ENCODE measurements at places on chromosomes 11 and 22.

GRCh38 chr11:44728491-44728910 is 1.7 kb downstream of the TSPAN18 start:
- no peak for DNase-seq

GRCh38 chr22:39524753-39525657 is 4.6 kb downstream of the ATF4 start:
- DNase-seq: no peak

DNA sequence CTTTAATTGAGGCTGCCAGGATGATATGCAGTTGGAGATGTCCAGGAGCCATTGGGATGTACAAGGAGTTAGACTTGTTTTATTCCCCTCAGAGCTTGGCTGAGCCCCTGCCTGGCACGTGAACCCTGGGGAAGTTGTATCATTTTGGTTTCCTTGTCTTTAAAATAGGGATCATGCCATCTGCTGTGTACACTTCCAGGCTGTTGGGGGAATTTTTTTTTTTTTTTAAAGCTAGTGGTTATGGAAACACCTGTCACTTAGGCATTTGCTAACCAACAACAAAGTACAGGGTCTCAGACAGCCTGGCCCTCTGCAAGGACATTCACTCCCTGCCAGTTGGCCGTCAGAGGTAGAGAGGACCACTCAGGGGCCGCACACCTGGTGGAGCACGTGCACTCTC is 8.5 kb upstream of the RAB1B start:
- DNase-seq: no peak

- no peak for DNase-seq
Measured at GRCh38 chr11:119418759-119419158, 4.2 kb downstream of the THY1 start.

DNA sequence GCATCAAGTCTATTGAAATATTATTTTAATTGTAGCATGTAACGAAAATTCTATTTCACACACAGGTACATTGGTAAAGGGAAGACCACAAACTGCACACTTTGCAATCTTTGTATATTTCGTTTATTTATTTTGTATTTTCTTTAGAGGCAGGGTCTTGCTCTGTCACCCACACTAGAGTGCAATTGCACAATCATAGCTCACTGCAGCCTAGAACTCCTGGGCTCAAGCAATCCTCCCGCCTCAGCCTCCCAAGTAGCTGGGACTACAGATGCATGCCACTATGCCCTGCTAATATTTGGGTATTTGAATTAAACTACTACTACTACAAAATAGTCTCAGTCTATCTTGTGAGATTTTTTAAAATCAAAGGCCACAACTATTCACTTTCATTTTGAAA is 42.7 kb downstream of the GAB2 start:
- DNase-seq: no peak

- DNase-seq: peak; percentile 40
Measured at GRCh38 chr11:130945896-130946295, 29.6 kb upstream of the SNX19 start.

DNA sequence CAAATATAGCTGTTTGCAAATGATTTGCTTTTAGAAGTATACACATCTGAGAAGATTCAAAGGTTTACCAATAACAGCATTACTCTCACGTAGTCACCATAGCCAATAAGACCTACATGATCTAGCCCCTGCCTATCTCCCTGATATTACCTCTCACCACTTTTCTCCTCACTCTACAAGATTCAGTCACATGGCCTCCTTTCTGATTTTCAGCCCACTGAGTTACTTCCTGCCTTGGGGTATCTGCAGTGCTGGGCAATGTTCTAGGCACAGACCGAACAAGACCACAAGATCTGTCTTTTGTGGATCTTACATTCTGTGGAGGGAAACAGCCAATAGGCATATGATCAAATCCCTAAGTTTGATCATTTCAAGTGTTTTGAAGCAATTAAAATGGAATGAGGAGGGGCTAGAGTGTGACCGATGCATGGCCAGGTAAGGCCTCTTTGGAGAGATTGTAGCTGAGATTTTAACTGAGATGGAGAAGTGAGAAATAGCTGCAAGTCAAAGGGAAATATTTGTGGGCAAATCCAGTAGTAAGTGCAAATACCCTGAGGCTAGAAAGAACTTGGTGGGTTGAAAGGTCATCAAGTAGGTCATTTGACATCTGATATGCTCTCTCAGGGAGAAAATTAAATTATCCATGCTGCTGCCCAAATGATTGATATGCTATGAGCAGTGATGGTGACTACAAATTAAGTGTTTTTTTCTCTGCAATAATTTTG is 43.1 kb downstream of the ARL14EP start:
- no peak for DNase-seq

GRCh38 chr11:112247201-112247600 is 13.5 kb downstream of the PLET1 start:
- no peak for DNase-seq

- no peak for DNase-seq
Measured at GRCh38 chr11:11584937-11585336, 36.9 kb downstream of the GALNT18 start.

DNA sequence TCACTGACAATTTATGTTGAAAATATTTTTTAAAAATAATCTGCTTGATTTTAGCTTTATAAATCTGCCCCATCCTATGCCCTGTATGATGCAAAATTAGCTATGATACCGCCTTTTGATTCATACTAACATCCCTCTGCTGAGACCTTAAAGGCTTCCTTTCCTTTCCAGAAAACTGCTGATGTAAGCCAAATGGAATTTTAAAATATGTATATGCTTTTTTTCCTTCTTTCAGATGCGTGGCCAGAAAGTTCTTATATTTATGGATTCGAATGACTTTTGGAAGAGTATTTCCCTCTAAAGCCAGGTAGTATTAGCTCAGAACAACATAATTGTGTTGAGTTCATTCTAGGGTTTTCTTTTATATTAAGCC is 34.5 kb downstream of the SFI1 start:
- peak; percentile 22 for DNase-seq

- DNase-seq: no peak
Measured at GRCh38 chr11:12674936-12675696, 895 bp downstream of the TEAD1 start.

DNA sequence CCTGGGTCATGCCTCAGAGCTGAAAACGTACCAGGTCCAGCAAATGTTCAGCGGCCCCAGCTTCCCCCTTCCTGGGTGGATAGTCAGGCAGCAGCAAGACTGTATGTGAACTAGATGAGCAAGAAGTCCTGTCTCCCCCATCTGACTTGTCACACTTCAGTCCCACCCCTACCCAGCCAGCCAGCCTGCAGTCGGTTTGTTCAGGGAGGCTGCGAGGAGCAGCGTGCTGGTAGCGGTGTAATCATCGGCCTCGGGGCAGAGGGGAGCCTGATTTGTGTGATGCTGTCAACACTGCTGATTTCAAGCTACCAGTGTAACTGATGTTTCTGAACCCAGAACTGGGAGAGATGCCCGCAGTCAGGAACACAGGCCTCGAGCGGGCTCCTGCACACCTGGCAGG is 9.6 kb downstream of the TMEM258 start:
- DNase-seq: no peak

GRCh38 chr22:43561415-43562178 is 149.8 kb downstream of the MPPED1 start:
- DNase-seq: no peak

- no peak for DNase-seq
Measured at GRCh38 chr11:77036398-77036797, 2.2 kb downstream of the B3GNT6 start.

DNA sequence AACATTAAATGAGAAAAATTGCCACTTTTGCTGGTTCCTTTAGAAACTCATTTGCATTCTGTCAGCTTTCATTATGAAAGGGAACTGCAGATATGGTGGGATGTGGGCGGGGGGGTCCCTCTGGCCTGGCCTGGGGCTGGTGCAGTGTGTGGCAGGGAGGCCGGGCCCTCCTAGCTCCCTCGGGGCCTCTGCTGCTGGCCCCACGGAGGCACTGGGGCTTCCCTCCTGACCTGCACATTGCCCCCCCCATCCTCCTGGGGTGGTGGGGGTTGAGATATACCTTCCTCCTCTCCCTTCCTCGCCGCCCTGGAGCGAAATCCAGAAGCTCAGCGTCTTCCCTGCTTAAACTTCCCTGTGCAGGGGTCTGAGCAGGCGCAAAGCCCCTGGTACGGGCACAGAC is 1005.9 kb downstream of the BRD1 start:
- no peak for DNase-seq

DNA sequence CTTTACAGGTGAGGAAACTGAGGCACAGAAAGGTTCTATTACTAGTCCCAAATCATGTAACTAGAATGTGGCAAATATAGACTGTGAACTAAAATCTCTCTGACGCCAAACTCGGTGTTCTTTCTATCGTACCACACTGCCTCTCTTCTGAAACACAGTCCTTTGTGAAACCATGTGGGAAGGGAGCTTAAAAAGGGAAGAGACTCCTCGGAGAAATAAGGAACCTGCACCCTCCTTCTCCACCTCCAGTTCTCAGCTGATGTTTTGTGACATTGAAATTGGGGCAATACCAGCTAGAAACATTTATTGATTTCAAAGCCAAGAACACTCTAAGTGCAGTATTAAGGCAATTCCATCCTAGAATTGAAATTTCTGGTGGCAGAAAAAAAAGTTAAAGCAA is 76.4 kb upstream of the DRD2 start:
- no peak for DNase-seq

All from fibroblast of skin of left quadriceps (primary cell).